ENCODE measurements at places on chromosomes 2 and 18.

DNA sequence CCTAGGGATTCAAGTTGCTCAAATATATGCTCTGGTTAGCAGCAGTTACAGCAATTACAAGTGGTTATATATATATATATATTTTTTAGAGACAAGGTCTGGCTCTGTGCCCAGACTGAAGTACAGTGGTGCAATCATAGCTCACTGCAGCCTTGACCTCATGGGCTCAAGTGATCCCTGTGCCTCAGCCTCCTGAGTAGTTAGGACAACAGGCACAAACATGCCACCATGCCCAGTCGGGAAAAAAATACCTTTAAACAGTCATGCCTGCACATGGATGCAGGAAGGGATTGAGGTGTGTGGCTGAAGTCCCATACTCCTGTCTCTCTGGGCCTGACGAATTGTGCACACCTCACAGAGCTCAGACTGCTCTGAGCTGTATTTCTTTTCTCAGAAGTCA, 19.6 kb upstream of the DNAH7 start:
- no peak for DNase-seq

GRCh38 chr18:59459369-59460071, 100.5 kb upstream of the LMAN1 start:
- DNase-seq, result no peak

DNA sequence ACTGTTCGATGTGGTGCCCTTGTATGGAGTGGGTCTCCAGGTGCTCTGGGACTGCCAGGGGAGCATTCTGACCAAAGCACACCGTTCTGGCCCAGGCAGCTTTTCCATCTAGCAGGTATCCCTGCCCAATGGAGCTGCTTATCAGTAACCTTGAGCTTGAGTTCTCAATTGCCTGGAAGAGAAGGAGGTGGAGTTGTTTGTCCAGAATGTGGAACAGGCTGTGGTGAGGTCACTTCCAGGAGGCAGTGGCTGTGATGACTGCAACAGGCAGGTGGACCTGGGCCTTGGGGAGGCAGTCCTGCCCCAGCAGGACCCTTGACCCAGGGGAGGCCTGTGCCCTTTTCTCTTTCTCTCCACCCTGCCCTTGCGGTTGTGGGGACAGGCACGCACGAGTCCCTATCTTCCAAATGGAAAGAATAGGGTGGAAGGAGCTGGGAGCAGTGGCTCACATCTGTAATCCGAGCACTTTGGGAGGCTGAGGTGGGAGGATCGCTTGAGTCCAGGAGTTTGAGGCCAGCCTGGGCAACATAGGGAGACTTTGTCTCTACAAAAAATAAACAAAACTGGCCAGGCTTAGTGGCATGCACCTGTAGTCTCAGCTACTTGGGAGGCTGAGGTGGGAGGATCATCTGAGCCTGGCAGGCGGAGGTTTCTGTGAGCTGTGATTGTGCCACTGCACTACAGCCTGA, 66.2 kb upstream of the MCFD2 start:
- DNase-seq, result no peak

GRCh38 chr2:138507267-138507666, 5.7 kb downstream of the SPOPL start:
- DNase-seq, result no peak

DNA sequence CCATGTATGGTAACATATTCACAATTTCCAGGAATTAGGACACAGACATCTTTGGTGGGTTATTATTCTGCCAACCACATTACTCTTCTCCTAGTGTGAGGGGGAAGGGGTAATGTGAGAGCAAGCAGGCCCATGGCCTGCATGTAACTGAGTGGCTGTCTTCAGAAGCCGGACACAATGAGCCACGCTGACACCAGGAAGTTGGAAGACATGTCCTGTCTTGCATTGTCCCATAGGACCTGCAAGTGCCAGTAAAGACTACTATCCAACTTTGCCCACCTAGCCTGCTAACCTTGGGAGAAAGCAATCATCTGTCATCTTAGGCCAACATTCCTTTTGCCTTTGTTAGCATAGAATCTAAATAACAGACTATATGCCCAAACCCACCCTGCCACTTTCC, 86.2 kb upstream of the SH3BP4 start:
- DNase-seq, result no peak

- DNase-seq, result no peak
Observed at GRCh38 chr18:31454066-31454708, 6.6 kb downstream of the DSG3 start.

GRCh38 chr2:25720575-25720974, 47.2 kb upstream of the DTNB start:
- DNase-seq, result no peak

- no peak for DNase-seq
Observed at GRCh38 chr2:12124790-12125189, 378.4 kb downstream of the LPIN1 start.

DNA sequence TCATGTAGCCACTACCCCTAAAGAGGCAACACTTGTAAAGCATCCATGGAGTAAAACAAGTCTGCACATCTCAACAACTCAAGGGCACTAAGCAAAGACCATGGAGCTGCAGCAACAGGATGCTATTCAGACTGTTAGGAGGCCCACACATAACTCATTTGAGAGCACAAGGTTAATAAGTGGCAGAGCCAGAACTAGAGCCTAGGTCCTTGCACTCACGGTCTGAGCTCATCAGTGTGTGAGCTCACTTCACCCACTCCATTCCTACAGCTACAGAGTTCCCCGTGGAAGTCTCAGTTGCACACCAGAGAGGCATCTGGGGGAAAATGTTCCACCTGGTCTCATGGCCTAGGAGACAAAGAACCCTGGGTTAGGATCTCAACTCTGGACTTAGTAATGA, 35.0 kb downstream of the TTC32 start:
- no peak for DNase-seq

DNA sequence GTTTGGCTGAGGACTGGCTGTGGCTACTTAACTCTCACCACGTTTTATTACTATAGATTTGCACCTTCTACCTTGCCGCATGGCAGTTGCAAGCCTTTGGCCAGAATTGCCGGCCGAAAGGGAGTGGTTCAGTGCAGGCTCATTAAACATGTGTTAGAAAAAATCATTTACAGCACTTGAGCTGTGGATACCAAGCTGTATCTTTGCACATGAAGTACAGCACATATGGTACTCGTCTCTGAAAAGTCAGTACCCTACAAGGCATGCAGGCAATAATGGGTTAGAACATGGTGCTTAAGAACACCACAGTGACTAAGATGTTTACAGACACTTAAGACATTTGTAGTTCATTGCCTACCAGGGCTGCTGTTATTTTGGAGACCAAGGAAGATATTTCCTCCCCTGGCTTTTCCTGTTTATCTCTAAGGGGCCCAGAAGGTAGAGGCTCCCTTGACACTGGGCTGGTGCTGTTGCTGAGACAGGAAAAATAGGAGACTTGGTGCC, 103.1 kb downstream of the ZNF532 start:
- DNase-seq, result no peak

DNA sequence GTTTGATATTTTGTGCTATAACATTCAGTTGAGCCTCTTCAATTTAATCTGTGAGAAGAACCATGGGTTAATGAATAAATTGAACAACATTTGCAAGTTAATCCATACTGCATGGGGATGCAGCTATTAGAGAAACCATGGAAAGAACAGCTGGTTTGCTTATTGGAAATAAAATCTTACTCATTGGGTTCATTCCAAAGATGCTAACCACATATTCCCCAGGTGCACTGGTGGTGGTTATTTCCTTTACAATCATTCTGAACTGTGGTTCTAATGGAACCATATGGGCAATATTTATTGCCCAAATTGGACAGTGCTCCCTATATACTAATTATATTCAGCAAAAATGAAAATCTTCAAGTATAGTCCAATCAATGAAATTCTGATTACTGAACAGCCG, 1200.4 kb upstream of the CDH2 start:
- no peak for DNase-seq

DNA sequence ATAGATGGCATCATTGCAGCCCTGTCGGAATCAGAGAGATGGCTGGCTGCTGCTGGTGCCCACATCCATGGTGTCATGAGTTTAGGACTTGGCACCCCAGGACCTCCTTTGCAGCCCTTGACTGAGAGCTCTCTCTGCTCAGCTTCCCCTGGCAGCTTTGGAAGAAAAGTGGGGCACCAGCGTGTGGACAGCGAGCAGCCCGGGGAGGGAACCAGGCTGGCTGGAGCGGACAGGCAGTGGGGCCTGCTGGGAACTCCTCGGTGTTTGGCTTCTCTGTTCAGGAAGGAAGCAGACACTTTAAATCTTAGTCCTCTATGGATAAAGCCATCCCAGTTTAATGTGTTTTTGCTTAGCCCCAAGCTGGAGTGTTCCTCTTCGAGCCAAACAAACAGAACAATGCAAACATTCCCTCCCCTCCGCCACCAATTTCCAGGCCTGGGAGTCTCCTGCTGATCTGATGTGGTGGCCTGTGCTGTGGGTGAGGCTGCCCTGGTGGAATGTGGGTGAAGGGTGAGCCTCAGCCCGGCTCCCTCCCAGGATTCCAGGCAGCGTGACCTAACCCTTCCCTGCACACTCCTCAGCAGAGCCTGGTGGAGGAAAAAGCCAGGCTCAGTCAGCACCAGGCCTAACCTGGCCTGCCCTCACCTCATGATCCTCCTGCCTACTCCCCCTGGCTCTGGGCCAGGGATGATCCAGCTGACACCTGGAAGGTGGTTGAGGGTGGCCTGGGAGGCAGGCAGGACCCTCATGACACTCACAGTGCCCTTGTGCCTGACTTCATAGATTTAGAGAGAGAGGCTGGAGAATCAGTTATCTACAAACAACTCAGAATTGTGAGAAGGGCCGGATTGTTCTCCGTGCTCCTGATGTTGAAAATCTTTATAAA, 21.6 kb upstream of the ITGB6 start:
- DNase-seq, result no peak

DNA sequence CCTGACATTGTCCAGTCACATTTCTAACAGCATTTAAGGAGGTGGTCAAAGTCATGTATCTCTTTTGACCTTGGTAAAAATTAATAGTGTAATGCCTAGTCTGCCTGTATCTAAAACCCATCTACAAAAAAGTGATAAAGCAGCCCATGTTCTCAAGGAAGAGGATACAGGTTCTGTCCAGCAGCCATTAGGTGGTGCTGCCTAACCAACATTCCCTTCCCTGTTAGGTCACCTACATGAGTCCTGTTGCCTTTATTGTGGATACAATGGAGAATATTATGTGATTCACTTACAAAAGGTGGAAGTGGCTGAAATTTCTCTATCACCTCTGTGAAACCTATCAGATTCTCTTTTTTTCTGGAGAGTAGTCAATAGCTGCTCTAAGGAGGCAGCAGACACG, 52.5 kb downstream of the AQP4 start:
- DNase-seq, result no peak

- no peak for DNase-seq
Observed at GRCh38 chr2:62175728-62176127, 20.2 kb upstream of the B3GNT2 start.

GRCh38 chr18:77634494-77634893, 384.8 kb downstream of the GALR1 start:
- DNase-seq, result no peak

DNA sequence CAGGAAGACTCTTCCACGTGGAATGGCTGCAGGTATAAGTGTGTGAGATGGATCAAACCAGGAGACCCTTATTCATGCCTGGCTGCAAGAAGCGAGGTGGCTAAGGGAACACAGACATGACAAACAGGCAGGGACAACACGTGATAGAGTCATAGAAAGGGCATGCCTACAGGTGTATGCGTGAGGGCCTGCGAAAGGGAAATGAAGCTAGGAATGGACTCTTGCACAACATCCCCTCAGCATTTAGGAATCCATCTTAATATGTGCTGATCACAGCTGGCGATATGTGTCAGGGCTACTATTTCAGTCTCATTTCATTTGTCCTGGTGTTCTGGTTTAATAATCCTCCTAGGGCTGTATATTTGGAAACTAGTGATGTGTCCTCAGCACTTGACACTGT, 291.2 kb downstream of the MYT1L start:
- DNase-seq, result no peak

DNA sequence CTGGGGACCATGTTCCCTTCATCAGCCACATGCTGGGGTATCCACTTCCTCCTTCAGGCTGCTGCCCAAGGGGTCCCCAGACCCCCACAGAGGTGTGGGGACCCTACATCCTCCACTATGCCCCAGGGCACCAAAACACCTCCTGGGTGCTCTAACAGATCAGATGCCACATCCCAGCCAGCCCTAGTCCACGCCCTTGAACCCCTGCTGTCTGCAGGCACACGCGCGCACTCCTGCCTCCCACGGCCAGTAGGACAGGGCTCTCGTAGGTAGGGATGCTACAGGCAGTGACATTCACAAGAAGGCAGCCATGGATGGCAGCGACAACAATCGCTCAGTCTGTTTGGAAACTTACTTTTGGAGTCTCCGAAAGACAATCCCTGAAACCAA, 3.0 kb upstream of the GPC1 start:
- no peak for DNase-seq

GRCh38 chr2:60498816-60499429, 54.5 kb downstream of the BCL11A start:
- peak; percentile 46 for DNase-seq

- no peak for DNase-seq
Observed at GRCh38 chr18:58949031-58949430, 84.4 kb downstream of the ZNF532 start.

- DNase-seq, result no peak
Observed at GRCh38 chr2:48268671-48269070, 261.3 kb upstream of the STON1 start.

GRCh38 chr2:98388081-98388480, 41.8 kb downstream of the CNGA3 start:
- DNase-seq, result no peak
